Endothelial cell of umbilical vein (primary cell): ENCODE measurements at places on chromosomes 7 and 10. TPM values are rescaled to one million over a fixed set of nuclear protein-coding genes. Genes with fewer than 3 reads are reported as not detected.

DNA sequence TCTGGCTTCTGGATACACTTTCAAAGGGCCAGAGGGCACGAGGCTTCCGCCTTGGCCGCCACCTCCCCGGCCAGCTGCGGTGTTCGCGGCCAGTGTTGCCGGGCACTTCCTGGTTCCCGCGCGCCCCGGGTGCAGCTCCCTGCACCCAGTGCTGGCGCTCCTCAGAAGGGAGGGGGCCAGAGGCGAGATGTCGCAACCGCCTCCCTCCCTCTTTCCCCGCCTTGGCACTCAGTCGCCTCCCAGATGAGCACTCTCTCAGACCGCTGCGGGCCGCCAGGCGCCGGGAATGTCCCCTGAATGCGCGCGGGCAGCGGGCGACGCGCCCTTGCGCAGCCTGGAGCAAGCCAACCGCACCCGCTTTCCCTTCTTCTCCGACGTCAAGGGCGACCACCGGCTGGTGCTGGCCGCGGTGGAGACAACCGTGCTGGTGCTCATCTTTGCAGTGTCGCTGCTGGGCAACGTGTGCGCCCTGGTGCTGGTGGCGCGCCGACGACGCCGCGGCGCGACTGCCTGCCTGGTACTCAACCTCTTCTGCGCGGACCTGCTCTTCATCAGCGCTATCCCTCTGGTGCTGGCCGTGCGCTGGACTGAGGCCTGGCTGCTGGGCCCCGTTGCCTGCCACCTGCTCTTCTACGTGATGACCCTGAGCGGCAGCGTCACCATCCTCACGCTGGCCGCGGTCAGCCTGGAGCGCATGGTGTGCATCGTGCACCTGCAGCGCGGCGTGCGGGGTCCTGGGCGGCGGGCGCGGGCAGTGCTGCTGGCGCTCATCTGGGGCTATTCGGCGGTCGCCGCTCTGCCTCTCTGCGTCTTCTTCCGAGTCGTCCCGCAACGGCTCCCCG, at the start of gene FFAR4:
TSS of gene FFAR4 (plus strand) at position 231 of the 842 bp plus-strand sequence. CDS start at position 287, 56 bp downstream.
- DNase-seq, result no peak

- no peak for DNase-seq
Observed at GRCh38 chr10:488933-489215, 200.6 kb downstream of the DIP2C start.

- no peak for DNase-seq
Observed at GRCh38 chr7:31076051-31076450, 23.9 kb downstream of the ADCYAP1R1 start.

Gene SLC18A3
- polyA plus RNA-seq, result 0.03 TPM in 1 of 2 replicates, not detected in the other

Gene MYO1G
- 0.06 TPM in 1 of 2 replicates, not detected in the other for polyA plus RNA-seq

Gene SOSTDC1
- polyA plus RNA-seq, result not detected in 2 replicates
